ENCODE measurements at places on chromosomes 12 and 14.

DNA sequence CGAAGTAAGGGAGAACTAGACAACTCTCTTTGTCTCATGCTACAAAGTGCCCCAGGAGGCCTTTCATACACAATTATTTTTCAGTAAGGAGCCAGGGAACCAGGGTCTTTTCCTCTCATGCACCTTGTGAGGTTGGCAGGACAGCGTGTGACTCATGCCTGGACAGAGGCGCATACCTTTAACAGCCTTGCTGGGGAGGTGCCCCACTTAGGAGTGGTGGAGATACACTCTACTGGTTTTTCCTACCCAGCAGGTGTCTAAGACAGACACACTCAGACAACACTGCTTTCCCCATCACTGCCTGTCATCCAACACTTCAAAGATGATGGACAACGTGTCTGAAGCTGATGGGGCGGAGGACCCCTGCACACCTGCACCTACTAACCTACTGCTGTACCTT is 49.1 kb downstream of the B4GALNT3 start:
- DNase-seq = no peak

- no peak for DNase-seq
Measured at GRCh38 chr12:12508612-12509011, 54.1 kb downstream of the DUSP16 start.

DNA sequence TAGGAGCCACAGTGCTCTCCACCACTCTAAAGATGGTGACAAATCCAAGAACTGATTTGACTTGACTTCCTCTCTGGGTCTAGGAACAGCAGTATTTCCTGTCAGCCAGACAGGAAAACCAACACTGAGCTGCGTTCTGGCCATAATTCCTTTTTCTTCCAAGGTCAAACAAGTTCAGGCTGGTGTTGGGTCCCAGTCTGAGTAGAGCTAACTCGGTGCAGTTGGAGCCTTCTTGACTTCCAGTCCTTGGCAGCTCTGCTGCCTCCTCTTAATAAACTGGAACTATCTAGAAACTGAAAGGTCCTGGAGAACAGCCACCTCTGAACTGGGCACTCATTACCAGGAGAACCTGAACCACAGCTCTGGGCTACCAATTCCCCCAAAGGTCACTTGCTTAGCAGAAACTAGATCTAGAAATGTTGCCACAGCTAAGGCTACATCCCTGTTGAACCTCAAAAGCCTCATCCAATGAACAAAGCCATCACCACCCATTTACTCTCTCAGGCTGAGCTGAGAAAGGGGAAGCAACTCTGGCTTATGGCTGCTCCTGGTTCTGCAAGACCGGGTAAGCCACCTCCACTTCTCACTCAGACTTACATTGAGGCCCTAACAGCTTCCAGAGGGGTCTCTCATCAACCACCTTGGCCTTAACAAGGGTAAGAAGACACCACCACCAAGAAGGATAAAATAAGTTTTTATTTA is 27.7 kb downstream of the MAX start:
- DNase-seq = no peak

- DNase-seq = no peak
Measured at GRCh38 chr14:103121121-103121845, 2.0 kb upstream of the TNFAIP2 start.

GRCh38 chr12:16530268-16530850 is 75.6 kb downstream of the LMO3 start:
- peak; percentile 61 for DNase-seq

GRCh38 chr12:107418981-107419380 is 266.6 kb upstream of the PWP1 start:
- no peak for DNase-seq

- no peak for DNase-seq
Measured at GRCh38 chr12:70178038-70178437, 65.2 kb upstream of the CNOT2 start.

- DNase-seq = peak; percentile 44
Measured at GRCh38 chr14:69637503-69638031, 26.2 kb downstream of the SUSD6 start.

- DNase-seq = no peak
Measured at GRCh38 chr12:55822228-55822627, 4.4 kb downstream of the ORMDL2 start.

- DNase-seq = no peak
Measured at GRCh38 chr14:74965486-74966153, 10.2 kb upstream of the PGF start.

- no peak for DNase-seq
Measured at GRCh38 chr14:93729993-93730392, 58.3 kb downstream of the PRIMA1 start.

- no peak for DNase-seq
Measured at GRCh38 chr12:102512523-102512922, 32.2 kb upstream of the IGF1 start.

All from COR-L47 (cell line).